Osteoblast (primary cell): ENCODE measurements at places on chromosomes 3 and 15. TPM values are rescaled to one million over a fixed set of nuclear protein-coding genes. Genes with fewer than 3 reads are reported as not detected.

GRCh38 chr3:187982142-187982541 lies 171.8 kb upstream of the LPP start:
- peaks cover 13% of the 10 kb centered on the region for H3K4me1 ChIP-seq
- H3K36me3 ChIP-seq: no peaks in the 10 kb centered on the region
- no peaks in the 10 kb centered on the region for H3K27me3 ChIP-seq
- no peak for DNase-seq
- no peak overlapping the region for H3K27ac ChIP-seq
- no peak overlapping the region for H3K4me3 ChIP-seq

GRCh38 chr15:70563561-70564095 lies 199.7 kb downstream of the UACA start:
- peaks cover 43% of the 10 kb centered on the region for H3K27me3 ChIP-seq
- H3K27ac ChIP-seq: no peak overlapping the region
- no peak for DNase-seq
- H3K4me1 ChIP-seq: peaks cover 9% of the 10 kb centered on the region
- no peak overlapping the region for H3K4me3 ChIP-seq
- no peaks in the 10 kb centered on the region for H3K36me3 ChIP-seq

DNA sequence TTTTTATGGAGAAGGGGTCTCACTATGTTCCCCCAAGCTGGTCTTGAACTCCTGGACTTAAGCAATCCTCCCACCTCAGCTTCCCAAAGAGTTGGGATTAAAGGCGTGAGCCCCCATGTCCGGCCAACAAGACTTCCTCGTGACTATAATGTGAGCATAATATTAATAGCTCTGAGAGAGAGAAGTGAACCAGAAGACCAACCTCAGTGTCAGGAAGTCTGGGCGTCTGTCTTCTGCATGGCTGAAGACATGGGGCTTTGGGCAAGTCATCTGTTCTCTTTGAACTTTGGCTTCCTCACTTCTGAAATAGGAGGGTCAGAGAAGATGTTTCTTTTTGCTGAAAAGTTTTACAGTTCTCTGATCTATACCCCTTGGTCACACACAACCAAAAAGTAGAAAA lies 92.1 kb downstream of the SLC49A4 start:
- no peak overlapping the region for H3K27ac ChIP-seq
- H3K4me3 ChIP-seq: no peak overlapping the region
- H3K4me1 ChIP-seq: no peaks in the 10 kb centered on the region
- no peak for DNase-seq
- H3K27me3 ChIP-seq: no peaks in the 10 kb centered on the region

- H3K27ac ChIP-seq: no peak overlapping the region
- peaks cover 30% of the 10 kb centered on the region for H3K36me3 ChIP-seq
- H3K4me1 ChIP-seq: peaks cover 3% of the 10 kb centered on the region
- no peaks in the 10 kb centered on the region for H3K27me3 ChIP-seq
- no peak overlapping the region for H3K4me3 ChIP-seq
Observed at GRCh38 chr3:194401346-194401745, 2.3 kb upstream of the GP5 start.

DNA sequence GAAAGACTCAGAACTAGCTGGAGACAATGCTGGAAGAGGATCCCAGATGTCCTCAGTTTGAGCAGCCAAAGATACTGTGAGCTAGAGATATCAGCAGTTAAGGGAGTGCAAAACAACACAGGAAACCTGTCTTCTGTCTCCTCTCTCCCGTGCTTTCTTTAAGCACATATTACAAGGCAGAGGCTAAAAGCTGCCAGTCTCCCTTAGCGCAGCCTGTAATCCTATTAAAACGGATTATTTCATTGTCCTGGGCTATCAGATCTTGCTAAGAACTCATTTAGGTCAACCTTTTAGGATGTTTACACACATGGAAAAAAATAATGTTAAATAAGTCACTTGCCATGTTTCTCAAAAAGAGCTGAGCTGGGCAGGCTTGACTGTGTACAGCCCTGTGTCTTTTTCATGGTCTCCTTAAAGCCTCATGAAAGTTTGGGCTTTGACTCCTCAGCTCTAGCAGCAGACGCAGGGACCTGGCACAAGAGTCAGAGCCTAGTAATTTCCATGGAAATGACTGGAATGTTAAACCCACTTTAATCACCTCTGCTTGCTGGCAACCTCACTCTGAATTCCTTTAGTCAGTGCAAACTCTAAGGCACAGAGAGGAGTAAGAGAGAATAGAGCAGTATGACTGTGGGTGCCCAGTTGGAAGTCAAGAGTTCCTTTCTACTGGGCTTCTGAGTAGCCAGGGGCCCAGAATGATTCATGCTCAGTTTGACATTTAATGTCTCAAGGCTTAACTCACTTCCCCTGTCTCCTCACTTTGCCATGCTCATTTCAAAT lies 491.9 kb downstream of the NTRK3 start:
- H3K4me1 ChIP-seq: peaks cover 26% of the 10 kb centered on the region
- no peak overlapping the region for H3K4me3 ChIP-seq
- H3K36me3 ChIP-seq: no peaks in the 10 kb centered on the region

Gene DUOXA2
- not detected in 2 replicates for total RNA-seq

Gene FETUB
- not detected in 2 replicates for total RNA-seq

Gene IMP3
- 46.6 and 64.4 TPM in 2 replicates for total RNA-seq
